Lower leg skin (tissue), 4 donors: ENCODE measurements at places on chromosomes 11 and 22.

- no peak for DNase-seq
Observed at GRCh38 chr11:78995171-78995570, 420.5 kb upstream of the NARS2 start.

GRCh38 chr11:32137263-32137662 lies 46.4 kb downstream of the RCN1 start:
- no peak for DNase-seq

DNA sequence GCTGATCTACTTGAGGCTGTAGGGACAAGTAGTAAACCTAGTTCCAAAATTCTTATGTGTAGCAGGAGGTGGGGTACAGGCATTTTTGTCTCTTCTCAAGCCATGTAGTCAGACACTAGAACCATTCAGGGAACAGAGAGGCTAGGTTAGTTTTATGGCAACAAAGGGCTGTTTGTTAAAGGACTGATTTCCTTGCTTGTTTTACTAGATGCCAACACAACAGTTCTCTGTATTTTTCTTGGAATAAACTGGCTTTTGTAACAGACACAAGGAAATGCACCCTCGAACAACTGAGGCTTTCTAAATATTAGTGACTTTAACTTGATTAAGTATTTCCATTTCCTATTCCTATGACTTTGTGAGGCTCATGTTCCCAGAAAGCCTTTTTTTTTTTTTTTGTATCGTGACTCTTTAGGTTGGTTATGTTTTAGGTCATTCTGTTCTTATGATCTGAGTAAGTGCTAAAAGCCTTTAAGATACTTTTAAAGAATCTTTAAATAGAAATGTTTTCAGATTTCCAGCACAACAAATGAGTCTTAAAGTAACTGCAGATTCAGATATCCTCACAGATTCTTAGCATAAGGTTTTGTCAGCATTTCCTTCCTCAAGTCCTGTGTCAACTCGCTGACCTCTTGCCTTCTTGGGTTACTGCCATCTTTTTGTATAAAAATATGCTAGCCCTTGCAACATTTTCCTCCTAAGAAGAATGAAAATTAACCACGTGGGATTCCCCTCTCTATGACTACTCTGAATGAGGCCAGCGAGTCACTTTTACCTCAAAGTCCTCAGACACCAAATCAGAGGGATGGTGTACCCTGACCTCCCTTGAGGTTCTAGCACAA lies 92.5 kb downstream of the CCDC83 start:
- DNase-seq: peak; percentile 56

- DNase-seq: no peak
Observed at GRCh38 chr22:21622919-21623647, 6.7 kb downstream of the YDJC start.

DNA sequence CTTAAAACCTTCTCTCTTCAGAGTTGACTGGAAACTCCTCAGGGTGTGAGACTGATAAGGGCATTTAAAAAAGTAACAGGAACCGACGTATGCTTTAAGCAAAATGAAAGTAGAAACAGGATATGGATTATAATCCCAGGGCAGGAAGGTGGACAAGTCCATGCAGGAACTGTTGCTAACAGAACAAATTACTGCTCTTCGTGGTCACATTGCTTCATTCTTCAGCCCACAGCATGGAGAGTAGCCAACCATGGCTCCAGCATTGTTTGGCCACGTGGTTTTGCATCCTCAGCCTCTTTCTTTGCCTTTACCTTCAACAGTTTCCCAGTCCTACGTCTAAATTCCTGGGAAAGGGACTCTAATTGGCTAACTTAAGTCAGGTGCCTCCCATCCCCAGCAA lies 563.1 kb upstream of the ISX start:
- no peak for DNase-seq

DNA sequence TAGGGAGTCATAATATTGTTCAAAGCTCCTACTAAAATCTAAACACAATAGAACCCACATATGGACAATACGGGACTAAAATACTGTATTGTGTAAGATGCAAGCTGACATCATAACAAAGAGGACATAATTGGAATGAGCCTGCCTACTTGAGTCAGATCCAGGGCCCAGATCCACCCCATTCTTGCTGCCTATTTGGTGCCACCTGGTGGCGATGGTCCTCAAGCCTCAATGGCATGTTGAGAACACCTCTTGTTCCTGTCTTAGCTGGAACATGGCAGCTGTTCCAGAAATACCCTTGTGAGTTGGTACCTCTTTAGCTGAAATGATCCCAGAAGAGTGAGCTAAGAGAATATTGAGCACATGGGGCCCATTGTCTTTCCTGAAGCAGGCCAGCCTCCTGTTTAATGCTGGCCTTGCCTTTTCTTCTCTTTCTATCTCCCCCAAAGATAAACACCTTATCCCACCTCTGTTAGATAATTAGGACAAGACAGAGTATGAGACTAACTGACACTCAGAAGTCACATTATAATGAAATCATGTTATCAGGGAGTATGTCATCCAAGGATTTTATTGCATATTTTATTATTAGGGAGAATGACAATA lies 680.9 kb upstream of the ANO5 start:
- peak; percentile 46 for DNase-seq
